Stimulated activated CD8-positive, alpha-beta memory T cell treated with anti-CD3 and anti-CD28 coated beads, Interleukin-15, amount 100 ng/mL, for 48 hours (primary cell): ENCODE measurements at places on chromosomes 12 and 14.

GRCh38 chr14:70807898-70808415, 1.4 kb downstream of the MAP3K9 start:
- DNase-seq, result peak; percentile 47

GRCh38 chr12:24467226-24467625, 481.7 kb downstream of the BCAT1 start:
- DNase-seq, result no peak

DNA sequence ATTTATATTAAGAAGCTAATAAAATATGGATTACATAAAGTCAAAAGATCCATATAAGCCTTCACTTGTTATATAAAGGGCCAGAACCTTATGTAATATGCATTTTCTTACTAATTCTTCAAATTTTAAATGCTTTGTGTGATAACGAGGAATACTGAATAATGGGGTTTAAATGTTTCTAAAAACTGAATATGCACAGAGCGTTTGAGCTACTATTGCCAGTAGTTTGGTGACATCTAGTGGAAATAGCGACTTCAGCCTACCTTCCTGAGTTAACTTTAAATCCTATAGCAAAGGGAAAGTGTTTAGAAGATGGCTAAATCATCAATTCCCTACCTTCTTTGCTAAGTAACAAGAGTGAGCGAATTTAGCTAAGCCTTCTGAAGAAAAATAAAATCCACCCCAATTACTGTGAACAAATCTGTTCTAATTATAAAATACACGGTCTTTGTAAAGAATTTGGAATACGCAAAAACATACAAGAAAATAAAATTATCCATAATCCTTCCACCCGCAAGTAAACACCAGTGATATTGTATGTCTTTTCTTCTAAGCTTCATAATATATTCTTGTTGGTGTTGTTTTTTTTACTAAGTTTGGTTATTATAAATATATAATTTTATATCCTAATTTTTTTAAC, 115.5 kb upstream of the G2E3 start:
- DNase-seq, result no peak

DNA sequence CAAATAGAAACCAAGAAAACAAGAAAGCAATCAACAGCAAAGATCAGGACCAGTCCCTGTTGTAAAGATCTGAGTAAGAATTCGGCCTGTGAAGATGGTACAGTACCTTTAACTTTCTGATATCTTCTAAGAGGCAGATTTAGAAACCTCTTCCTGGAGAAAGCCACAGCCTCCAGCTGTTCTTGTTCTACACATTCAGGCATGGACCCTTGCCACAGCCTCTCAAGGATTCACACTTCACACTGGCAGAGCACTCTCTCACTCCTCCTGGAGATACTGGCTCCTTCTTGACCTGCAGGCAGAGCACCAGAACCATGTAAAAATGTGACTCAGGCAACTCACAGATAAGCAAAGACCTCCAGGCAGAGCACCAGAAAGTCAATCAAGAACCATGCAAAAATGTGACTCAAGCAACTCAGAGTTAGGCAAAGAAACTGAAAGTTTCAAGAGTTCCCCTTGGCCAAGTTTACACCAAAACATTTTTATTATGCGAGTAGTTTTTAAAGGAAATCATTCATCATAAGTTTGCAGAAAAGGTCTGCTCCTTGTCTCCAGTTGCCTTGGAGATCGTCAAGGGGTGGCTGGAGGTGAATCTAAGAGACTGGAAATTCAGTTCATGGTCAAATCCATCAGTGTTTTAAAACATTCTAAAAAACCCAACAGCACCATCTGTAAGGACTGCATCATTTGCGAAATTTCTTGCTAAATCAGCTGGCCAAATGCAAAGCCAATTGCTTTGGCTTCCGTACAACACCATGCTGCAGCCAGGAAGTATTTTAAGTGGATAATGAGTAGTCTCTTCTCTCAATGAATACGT, 119.3 kb upstream of the MDM1 start:
- DNase-seq, result peak; percentile 12

GRCh38 chr12:46371718-46372543, 642 bp downstream of the SLC38A2 start:
- peak; percentile 37 for DNase-seq

DNA sequence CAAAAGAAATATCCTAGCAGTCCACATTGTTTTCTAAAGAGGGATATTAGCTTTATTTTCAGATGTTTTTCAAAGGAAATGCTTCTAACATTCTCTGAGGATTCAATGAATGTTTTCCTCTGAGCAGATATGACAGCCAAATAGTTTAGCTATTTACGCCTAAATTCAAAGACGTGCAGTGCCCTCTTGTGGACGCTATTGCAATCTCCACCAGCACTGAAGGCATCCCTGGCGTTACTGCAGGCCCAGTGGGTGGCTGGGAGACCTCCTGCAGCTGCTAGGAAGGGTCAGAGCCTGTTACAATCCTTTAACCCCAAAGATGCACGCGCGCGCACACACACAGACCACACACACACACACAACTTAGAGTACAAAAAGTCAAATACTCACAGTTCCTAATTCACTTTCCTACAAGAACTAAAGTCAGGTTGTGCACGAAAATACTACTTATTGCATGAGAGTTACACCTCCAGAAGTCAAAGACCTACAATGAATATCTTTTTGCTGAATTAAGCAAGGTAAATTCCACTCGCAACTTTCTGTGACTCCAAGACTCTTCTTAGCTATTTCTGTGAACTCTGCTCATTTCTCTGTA, 589.3 kb upstream of the TMEM132C start:
- peak; percentile 6 for DNase-seq

GRCh38 chr14:22836301-22837113, at the start of gene MMP14:
Gene MMP14 (plus strand): TSS chr14:22836585. CDS start chr14:22836818, 233 bp downstream.
- DNase-seq, result no peak

GRCh38 chr12:27549236-27549800, 25.3 kb downstream of the PPFIBP1 start:
- DNase-seq, result no peak

- DNase-seq, result no peak
Measured at GRCh38 chr14:37196604-37197420, 925 bp upstream of the MIPOL1 start.

- DNase-seq, result no peak
Measured at GRCh38 chr14:76837524-76837923, 11.3 kb downstream of the LRRC74A start.

- DNase-seq, result no peak
Measured at GRCh38 chr14:50812180-50812579, 18.8 kb downstream of the NIN start.

DNA sequence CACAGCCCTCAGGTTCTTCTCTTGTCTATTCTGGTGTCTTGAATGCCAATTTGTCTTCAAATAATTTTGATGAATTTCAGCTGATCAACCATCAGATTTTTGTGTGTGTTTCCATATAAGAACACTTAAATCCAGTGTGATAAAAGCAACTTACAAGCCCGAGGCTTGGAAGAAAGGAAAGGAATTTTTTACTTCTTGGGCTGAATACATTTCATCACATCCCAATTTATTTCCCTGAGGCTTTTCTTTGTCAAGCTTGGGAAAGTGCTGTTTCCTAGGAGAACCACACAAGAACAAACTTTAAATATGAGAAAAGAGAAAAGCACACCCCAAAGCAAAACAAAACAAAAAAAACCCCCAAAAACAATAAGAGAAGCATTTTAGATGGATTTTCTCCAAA, 26.6 kb downstream of the GPRC5D start:
- no peak for DNase-seq

DNA sequence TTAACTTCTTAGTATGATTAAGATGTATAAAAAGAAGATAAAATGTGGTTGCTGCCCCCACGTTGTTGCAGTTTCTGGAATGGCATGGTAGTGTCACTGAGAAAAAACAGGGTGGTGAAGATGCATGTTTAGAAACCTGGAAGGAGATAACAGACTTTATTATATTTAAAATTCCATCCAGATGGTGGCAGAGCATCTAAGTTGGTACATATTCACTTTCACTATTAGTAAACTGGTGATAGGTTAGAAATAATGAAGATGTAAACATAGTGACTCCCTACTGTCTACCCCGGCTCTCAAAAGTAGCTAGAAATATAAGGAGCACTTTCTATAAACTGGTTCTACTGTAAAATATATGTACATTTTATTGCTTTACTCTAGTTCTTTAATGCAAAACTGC, 279.3 kb downstream of the NPAS3 start:
- no peak for DNase-seq

GRCh38 chr12:116497051-116497591, 62.1 kb upstream of the MAP1LC3B2 start:
- no peak for DNase-seq

DNA sequence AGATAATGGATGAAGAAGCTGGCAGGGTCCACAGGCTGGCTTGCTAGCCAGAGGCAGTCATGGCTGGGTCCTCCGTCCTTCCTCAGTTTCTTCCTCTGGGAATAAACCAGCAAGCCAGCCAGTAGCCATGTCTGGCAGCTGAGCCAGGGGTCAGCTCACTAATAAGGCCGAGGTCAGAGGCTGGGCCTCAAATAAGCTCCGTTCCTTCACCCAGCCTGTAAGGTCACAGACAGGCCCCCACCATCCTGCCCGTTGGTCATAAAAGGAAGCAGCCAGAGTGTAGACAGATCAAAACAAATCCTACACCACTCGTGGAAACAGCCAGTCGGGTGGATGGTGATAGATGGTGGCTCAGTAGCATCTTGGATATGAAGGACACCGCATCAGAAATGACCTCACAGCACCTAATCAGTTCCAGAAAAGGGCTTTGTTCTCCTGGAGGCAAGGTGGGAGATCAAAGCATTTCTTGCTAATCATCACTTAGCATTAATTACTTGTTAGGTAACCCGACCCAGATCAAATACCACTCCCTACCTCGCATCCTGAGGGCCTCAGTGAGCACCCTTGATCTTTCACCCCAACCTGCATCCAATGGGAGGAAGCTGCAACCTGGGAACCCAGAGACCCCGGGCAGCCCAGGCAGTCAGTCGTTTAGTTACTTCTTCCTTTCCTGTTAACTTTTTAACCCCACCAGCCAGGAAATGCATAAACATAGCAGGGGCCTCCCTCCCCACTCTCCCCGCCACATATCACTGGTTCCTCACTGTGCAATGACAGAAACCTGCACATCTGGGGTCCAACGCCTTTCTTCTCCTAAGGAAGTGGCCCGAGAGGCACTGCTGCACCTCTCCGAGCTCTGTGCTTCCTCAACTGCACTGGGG, 90.2 kb downstream of the KDM2B start:
- DNase-seq, result no peak

GRCh38 chr14:39393289-39393688, 38.9 kb downstream of the FBXO33 start:
- no peak for DNase-seq

DNA sequence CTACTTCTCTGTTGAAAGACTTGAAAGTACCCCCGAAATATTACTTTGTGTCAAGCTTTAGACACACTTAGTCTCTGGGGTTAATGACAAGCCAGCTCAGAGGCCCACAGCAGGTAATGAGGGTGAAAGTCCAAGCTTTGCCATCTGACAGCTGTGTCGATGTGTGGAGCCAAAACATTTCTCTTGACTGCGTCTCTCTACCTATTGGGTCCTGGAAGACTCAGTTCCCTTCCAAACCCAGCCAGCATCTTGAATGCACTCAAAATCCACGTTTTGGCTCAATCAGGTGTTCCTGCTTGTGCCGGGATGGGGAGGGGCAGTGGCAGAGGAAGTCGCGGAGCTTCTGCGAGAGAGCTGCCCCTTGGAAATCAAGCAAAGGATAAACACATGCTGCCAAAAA, 3.2 kb downstream of the PLXNC1 start:
- DNase-seq, result no peak

- DNase-seq, result no peak
Measured at GRCh38 chr14:104888489-104889374, 23.7 kb downstream of the CEP170B start.

DNA sequence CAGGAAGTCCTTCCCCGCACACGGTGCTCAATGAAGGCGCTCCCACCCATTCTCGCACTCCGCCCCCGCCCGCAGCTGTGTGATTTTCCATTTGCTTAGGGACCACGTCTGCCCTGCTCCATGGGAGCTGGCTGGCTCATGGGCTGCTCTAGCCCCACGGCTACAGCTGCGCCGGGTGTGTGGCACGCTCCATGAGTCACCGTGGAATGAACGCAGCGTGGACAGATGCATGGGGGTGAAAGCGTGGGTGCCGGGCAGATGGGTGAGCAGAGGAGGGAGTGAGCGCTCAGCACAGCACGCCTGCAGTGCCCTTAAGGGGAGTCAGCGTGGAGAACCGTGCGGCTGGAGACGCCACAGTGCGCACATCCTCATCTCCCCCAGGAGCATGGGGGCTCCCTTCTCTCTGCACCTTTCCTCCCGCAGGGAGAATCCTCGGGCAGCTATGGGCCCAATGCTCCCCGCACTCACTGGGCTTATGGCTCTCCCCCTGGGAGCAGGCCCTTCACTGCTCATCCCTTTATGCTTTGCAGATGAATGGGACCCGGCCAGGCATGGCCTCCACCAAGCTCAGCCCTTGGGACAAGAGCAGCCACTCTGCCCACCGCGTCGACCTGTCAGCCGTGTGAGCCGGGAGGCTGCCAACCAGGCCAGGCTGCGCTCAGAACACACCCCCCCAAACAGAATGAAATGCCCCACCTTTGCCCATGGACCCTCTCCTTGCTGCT, 185.1 kb downstream of the ADGRD1 start:
- no peak for DNase-seq

DNA sequence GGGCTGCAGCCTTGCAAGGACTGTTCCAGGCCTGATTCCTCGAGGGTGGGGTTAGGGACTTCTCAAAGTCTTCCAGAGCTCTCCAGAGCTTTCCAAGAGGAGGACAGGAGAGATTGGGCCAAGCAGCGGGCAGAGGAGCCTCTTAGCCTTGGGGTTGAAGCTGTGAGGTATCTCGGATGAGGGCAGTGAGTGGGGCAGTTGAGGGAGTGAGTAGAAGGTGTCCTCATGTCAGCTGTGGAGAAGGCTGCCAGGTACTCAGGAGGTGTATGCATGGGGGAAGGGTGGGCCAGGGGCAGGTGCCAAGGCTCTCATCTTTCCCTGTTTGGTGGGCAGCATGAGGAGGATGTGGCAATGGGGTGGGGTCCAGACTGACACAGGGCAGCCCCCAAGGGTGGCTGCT, 7.7 kb downstream of the KRT83 start:
- no peak for DNase-seq

- DNase-seq, result no peak
Measured at GRCh38 chr12:22042976-22043669, 2.9 kb upstream of the CMAS start.

DNA sequence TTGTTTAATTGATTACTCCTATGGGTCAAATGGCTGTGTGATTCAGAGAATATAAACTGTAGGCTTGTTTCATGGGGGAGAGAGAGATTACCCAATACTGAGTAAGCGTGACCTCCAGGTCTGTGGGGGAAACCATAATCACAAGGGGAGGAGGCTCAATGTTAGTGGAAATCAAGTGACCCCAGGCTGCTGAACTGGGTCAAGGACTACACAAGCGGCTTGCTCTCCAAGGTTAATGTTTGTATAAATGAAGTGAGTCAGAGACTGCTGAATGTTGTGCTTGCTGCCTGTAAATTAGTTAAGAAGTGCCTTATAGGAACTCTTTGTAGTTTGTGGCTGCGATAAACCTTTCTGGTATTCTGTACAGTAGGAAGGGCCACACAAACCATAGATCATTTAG, 479.7 kb downstream of the AACS start:
- no peak for DNase-seq

DNA sequence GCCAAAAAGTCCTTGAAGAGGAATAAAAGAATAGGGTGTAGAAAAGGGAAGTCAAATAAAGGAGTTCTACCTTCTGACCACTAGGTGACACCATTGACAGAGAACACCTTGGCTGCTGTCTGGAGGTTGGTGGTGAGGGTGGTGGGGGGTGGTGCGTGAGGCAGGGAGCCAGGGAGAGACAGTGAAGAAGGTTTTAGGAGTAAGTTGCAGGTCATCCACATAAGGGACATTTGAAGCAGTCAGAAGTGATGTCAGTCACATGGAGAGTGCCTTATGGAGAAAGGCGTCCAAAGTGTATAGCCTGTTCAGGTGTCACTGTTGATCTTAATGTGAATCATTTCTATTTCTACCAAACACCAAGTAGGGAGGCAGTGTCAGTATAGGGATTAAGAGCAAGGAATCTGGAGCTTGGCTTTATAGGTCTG, 279.3 kb upstream of the DDHD1 start:
- DNase-seq, result no peak
